ENCODE measurements at places on chromosomes 4 and X. TPM values are rescaled to one million over a fixed set of nuclear protein-coding genes. Genes with fewer than 3 reads are reported as not detected.

Gene OR13H1
- not detected for total RNA-seq

Gene CT45A8
- total RNA-seq, result not detected

Gene DIPK2B
- 42.8 TPM for total RNA-seq

Gene ARHGAP36
- total RNA-seq, result not detected

Gene ITM2A
- 46.2 TPM for total RNA-seq

Gene SPANXN4
- not detected for total RNA-seq

Gene KCNIP4
- total RNA-seq, result not detected

Gene ADGRL3
- 5.9 TPM for total RNA-seq

DNA sequence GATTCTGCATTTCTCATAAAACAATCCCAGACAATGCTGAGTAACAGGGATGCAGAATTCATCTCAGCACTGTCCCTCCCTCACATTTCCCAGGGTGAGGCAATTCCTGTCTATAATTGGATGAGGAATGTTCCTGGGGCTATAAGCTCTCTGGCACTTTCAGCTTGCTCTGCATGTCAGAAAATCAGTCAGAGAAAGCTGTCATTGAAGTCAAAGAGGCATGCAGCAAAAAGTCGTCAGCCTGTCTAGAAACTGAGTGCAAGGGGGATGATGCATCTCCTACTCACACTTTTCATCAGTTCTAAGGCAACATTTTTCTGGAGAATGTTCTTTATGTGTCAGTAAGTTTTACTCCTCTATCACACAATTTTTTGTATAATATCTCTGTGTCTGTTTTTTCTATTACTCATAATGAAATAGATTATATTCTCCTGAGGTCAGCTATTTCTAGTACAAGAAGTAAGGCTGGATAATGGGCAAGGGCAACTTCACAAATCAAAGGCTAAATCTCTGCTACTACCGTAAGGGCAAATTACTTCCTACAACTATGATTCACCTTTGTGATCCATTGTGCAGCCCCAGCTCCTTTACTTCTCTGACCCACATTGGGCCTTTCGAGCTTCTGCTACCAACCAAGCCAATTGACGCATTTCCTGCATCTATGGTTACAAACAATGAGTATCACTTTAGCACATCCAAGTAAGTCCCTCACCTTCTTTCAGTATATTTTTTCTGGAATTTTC lies 56.0 kb downstream of the TASL start:
- no peak for DNase-seq

GRCh38 chrX:150574559-150575418 lies 6.4 kb downstream of the MTM1 start:
- no peak for DNase-seq

- DNase-seq, result no peak
Measured at GRCh38 chr4:147837435-147837834, 105.5 kb downstream of the ARHGAP10 start.

DNA sequence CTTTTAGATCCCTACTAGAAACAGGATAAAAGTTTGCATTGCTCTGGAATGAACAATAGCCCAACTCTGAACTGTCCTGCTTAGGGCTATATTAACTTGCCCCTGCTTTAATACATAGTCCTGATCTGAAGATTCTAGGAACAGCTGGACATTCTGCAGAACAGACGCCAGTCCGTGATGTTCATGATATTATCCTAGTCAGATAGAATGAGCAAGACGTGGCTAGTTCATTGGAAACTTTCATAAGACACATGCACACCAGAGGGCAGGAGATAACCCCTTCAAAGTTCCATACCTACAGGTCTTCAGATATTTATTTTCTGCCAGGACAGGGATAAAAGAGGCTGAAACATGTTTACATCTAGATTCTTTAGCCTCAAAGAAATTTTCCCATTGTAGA lies 75.5 kb upstream of the CLNK start:
- no peak for DNase-seq

GRCh38 chrX:357693-358471 lies 28.8 kb downstream of the PPP2R3B start:
- no peak for DNase-seq

GRCh38 chr4:52931243-52931642 lies 69.1 kb downstream of the RASL11B start:
- no peak for DNase-seq

GRCh38 chr4:151807220-151807619 lies 46.4 kb upstream of the GATB start:
- DNase-seq, result no peak
